NCI-H345 (cell line): ENCODE measurements at places on chromosomes 1 and 21.

- no peak for DNase-seq
Observed at GRCh38 chr1:57659804-57660203, 235.9 kb upstream of the DAB1 start.

- DNase-seq = no peak
Observed at GRCh38 chr1:22123901-22124404, 18.9 kb downstream of the WNT4 start.

- no peak for DNase-seq
Observed at GRCh38 chr1:24526940-24527542, 24.4 kb downstream of the RCAN3 start.

DNA sequence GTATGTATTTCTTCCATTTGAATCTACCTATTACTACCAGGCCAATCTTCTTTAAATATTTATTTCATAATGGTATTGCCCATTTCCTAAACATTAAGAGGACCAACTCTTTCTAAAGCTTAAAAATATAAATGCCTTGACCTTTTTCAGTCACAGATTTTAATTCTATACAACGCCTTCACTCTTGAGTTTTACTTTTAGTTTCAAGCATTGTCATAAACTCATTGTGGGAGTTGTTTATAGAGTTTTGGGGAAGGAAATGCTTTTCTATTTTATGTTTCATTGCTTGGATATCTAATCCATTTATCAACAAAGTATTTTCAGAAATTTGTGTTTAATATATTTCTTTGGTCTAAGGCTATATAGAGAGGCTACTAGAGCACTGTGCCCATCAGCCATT is 155.8 kb downstream of the DPYD start:
- no peak for DNase-seq

DNA sequence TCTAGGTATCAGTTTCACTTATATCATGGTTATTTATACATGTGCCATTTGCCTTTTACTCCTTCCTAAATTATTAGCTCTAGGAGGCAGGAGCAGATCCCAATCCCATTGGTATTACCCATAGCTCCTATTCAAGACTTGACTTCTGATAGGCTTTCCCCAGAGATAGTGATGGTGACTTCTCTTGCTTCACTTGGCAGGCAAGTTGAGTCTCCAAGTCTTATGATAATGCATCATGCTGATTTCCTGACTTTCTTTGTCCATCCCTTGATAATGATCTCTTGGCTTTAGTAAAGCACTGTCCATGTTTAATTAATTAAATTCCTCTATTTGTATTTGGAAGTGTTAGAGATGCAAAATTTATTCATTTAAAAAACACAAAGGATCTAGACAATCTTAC is 253.5 kb upstream of the ADAMTS5 start:
- DNase-seq = no peak

DNA sequence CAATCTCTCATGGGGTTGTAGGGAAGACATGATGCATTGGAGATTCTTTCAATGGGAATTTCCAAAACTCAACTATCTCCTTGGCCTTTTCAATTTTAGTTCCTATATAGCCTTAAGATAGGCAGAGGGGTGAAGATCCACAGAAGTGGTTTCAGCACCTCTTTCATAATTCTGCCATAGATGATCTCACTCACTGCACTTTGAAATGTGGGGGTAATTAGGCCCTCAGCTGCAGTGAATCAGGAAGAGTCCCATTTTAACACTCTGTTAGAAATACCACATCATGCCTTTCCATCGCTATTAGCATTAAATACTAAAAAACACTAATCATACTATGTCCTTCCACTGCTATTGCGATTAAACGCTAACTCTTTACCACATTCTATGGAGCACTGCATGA is 25.1 kb upstream of the EEIG2 start:
- no peak for DNase-seq

DNA sequence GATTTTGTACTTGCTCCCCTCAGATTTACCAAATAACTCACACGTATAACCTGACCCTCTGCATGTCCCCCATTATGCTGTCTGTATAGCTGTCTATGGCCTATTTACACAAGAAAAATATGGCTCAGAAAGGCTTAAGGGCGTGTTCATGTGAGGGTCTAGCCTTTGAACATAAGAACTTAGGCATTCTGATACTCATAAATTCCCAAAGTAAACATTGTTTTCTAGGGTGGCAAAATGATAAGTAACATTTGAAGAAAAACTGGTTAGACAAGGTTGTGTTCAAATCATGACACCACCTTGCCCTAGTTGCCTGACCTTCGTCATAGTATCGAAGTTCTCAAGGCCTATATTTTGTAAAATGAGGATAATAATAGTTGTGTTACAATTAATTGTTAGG is 394.6 kb downstream of the LRRIQ3 start:
- DNase-seq = no peak
